ENCODE measurements at places on chromosomes 7 and 10. TPM values are rescaled to one million over a fixed set of nuclear protein-coding genes. Genes with fewer than 3 reads are reported as not detected.

NRCAM gene
- total RNA-seq, result 1.1 TPM

H2BK1 gene
- total RNA-seq, result not detected

FGFR2 gene
- 27.2 TPM for total RNA-seq

PAPOLB gene
- not detected for total RNA-seq

MYO1G gene
- total RNA-seq, result not detected

HIPK2 gene
- 10.4 TPM for total RNA-seq

SYPL1 gene
- total RNA-seq, result 141 TPM

SFMBT2 gene
- total RNA-seq, result 0.05 TPM

PHYHIPL gene
- not detected for total RNA-seq

SNCG gene
- total RNA-seq, result 8.9 TPM

INTS1 gene
- total RNA-seq, result 85.8 TPM

SLC26A5 gene
- not detected for total RNA-seq

FAM24B gene
- total RNA-seq, result 0.42 TPM

LRRC17 gene
- total RNA-seq, result 2.0 TPM

GIMAP8 gene
- 0.07 TPM for total RNA-seq

HIBADH gene
- 29.1 TPM for total RNA-seq

LIPJ gene
- not detected for total RNA-seq
